ENCODE measurements at places on chromosomes 1 and 21.

DNA sequence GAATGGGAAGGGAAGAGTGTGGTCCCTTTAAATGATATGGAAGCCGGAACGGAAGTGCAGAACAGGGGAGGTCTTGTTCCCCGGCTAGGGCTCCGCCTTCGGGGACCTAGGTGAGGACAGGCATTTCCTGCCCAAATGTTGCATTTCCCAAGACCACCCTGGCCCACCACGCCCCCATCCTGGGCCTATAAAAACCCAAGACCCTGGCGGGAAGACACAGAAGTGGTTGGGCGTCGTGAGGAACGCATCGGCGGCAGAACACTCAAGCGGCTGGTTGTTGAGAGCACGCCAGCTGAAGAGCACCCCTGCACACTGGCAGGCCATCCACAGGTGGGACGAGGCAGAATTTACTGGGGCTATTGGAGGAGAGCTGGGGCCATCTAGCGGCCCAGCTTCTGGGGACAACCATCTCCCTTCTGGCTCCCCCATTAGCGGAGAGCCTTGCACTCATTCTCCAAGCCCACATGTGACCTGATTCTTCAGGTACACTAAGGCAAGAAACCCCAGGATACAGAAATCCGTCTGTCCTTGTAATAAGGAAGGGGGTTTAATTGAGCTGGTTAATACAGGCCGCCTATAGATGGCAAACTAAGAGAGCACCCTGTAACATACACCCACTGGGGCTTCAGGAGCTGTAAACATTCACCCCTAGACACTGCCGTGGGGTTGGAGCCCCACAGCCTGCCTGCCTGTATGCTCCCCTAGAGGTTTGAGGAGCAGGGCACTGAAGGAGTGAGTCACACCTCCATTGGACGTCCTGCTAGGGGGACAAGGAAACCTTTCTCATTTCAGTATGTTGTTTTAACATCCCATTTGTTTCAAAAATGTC lies 1327.9 kb downstream of the BRINP3 start:
- no peak for DNase-seq

DNA sequence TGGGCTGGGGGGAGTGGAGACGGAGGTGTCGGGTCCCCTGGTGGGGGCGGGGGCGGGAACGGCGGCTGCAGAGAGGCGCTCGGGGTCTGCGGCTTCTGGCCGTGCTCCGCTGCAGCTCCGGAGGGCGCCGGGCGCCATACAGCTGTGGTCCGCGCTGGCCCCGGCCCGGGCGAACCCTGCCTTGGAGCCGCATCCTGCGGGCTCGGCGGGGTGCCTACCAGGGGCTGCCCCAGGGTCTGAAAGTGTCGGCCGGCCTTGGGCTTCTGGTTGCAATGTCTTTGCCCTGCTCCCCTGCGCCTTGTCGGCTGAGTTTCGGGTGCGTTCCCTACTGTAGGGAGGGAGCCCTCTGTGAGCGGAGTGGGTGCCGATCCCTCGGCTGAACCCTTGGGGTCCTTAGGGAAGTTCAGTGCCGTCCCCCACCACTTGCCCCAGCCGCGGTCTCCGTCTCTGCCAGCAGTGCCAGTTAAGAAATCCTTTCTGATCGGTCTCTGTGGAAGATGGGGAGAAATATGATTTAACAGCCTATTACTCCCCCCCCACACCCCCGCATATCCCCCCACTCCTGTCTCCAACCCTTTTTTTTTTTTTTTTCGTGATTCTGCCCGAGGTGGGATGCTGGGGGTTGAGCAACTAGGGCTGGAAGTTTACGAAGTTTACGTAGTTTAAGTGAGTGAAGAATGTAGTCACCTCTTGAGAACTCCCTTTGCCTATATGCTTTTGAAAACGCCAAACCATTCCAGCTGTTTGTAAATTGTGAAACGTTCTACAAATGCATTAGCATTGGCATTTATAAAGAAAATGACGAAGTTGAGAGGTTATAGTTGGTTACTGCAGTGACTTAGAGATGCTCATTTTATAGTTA lies 588 bp downstream of the NEXN start:
- DNase-seq = peak; percentile 9

GRCh38 chr1:164726235-164726634 lies 167.3 kb downstream of the PBX1 start:
- DNase-seq = no peak

GRCh38 chr1:84122780-84123382 lies 21.2 kb upstream of the PRKACB start:
- peak; percentile 41 for DNase-seq

GRCh38 chr1:212157252-212157651 lies 121.7 kb downstream of the DTL start:
- no peak for DNase-seq

- no peak for DNase-seq
Measured at GRCh38 chr1:169727307-169727706, 6.6 kb downstream of the SELE start.

DNA sequence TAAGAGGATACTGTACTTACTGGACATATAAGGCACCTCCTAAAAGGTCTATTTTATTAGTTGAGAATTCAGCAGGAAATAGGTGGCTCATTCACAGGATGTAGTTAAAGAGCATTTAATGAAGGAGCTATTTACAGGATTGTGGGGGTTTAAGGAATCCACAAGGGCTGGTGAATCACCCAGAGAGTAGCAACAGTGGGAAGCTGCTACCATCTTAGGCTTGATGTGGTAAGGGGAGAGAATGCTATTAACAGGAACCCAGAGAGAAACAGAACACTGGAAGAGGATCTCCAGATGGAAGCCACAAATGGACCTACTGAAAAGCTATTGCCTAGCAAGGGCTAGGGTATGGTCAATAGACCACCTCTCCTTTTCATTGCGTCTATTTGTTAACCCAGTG lies 52.0 kb upstream of the COL11A1 start:
- no peak for DNase-seq

DNA sequence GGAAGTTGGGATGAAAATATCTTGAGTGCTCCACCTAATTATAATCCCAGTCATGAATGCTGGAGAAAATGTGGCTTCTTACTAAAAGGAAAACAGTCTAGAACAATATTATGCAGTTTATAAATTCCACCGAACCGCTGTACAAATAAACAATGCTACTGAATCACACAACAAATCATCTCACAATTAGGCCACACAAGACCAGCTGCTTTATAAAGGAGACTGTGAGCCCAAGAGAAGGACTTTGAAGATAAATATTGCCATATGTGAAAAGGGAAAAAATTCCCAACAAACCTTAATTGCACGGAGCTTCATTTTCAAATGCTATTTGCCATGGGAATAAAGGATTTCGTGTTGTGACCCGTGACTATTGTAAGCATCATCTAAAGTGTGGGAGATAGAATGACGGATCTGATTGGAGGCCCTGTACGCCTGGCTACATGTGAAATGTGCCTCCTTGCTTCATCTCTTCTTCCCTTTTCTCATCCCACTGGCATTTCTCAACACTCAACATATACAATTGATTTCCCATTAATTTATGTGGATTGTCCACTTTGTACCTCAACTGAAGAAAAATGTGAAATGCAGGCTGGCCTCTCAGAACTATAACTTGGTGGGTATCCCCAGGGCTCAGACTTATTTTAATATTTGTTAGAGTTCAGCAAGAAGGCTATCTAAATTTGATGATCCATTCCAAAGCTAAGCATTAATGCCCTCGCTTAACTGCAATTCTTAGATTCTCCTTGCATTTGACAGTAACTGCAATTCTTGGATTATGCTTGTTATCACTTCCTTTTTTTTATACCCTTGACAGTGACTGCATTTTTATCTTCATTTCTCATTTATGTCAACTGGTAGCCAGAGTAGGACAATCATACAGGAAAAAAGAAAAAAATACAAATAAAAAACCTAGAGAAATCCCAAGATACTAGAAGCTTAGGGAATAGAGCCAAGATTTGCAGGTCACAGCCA lies 122.3 kb downstream of the TGFB2 start:
- no peak for DNase-seq

- peak; percentile 12 for DNase-seq
Measured at GRCh38 chr1:34013958-34014737, 150.3 kb downstream of the HMGB4 start.

All from WERI-Rb-1 (cell line).